ENCODE measurements at places on chromosomes 3 and 15.

GRCh38 chr3:81554388-81554787 is 207.1 kb downstream of the GBE1 start:
- DNase-seq = no peak

- no peak for DNase-seq
Measured at GRCh38 chr15:64619880-64620839, 155.2 kb downstream of the RBPMS2 start.

DNA sequence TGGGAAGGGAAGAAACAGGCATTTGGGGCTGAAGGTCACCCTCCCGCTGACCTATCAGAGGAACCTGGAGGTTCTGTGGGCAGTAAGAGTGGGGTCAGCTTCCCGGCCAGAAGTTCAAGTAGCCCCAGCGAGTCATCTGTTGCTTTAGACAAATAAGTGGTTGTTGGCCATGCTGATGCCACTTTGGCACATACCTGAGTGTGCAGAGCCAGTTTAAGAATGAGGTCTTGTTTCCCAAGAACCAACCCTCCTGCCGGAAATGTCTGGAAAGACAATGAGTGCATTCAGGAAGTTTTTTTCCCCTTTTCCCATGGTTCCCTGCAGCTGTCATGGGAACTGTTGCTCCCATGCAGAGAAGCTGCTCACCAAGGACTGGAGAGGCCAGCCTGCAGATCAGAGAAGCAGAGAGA is 166.7 kb downstream of the ZNF621 start:
- no peak for DNase-seq

DNA sequence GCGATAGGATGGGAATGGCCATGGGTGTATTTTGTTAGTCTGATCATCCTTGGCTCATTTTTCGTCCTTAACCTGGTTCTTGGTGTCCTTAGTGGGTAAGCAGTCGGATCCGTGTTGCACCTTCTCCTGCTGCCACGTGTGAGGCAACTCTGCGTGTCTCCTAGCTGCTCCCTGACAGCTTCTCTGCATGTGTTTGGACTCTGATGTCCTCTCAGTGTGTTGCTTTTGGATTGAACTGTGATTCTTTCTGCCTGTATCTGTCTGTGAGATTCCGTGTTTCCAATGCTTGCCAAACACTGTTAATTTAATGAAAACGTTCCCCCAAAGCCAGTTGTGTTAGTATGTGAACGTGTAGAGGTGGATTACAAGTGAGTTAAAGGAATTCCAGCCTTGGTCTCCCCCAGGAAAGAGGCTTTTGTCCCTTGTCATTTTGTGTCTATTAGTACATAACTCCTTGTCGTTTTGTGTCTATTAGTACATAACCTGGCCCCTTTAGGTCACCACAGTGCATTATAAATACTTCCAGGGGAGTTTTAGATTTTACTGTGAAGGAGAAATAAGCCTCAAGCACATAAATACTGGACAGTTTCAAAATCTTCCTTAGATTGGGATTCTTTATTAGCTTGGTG is 172.4 kb downstream of the CHDH start:
- DNase-seq = no peak

DNA sequence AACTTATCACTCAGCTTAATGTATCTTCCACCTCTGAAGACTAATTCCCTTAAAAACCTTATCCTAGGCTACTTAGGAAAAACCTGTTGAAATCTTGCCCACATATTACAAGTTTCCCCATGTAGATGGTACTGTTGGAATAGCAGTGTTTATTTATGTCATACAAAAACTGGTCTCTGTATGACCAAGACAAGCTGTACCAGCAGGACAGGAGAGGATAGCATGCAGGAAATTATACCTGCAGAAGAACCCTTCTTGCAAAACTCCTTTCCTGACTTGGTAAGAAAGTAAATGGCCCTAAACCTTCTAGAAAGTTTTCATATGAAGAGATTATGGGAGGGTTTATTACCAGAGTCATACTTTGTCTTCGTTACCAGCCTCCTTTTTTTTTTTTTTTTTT is 25.3 kb upstream of the RNF111 start:
- no peak for DNase-seq

DNA sequence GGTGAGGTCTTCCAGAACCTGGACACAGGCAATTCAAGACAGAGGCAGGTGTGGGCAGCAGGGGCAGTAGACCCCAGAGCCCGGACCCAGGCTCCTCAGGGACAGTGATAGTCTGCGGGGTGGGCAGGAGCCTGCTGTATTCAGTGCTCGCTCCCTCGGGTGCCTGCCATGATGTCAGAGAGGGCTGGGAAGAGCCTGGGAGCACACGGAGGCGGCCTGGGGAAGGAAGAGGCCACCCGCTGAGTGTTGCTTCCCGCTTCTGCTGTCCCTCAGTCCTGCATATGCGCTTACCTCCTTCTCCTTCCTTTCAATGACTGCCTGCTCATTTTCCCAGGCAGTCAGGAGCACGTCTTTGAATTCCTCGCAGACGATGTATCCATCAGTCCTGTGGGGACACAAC is 22.8 kb downstream of the TMEM43 start:
- DNase-seq = no peak

- no peak for DNase-seq
Measured at GRCh38 chr3:73018790-73019441, 22.3 kb downstream of the PPP4R2 start.

DNA sequence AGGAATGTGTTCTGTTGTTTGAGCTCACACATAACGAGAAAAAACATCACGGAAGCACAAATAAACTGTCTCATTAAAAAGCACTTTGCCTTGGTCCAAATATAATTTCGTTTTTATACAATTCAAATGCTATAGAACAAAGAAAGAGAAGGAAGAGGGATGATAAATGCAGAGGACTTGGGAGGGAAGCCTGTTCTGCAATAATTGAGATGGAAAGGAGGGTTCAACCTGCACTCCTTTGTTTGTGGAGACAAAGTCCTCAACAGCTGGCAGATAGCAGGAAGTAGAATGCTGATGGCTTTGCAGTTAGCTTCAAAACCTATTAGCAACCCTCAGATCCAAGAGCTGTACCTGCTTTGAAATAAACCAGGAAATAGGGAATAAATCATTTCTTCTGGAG is 1010.8 kb downstream of the FHIT start:
- no peak for DNase-seq

DNA sequence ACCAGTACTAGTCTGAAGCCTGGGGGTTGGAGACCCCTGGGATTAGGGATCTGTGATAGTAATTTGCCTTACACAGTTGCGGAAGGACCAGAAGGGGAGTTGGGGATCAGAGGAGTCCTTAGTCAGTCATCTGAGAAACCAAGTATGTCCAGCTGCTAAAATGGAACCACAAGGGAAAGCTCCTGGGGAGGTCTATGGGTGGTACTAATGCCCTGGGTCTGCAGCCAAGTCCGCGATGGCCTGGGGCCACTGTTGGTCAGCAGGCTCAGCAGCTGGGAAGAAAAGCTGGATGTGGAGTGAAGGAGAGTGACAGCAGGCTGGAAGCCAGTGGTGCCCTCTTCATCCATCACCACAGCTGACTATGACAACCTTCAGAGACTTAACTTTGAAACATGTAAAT is 2.2 kb upstream of the ANKDD1A start:
- DNase-seq = no peak

- DNase-seq = no peak
Measured at GRCh38 chr3:95627697-95628096, 1186.7 kb upstream of the EPHA6 start.

GRCh38 chr3:50525987-50526386 is 22.6 kb upstream of the CACNA2D2 start:
- DNase-seq = peak; percentile 82

DNA sequence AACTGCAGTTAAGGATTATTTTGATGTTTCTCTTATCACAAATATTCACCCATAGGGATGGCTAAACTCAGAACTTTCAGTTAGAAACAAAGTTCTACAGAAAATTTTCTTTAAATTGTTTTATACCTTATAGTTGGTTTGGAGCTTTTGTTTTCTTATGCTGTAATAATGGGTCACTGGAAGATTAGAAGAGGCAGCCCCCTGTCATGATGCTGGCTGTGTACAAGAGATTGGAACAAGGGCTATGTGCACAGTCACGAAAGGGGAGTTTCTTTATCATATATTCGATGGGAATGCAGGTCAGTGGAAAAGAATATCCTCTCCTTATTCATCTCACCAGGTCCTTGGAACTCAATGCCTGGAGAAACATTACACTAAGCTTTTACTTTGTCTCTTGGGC is 12.0 kb upstream of the CPA3 start:
- DNase-seq = no peak

DNA sequence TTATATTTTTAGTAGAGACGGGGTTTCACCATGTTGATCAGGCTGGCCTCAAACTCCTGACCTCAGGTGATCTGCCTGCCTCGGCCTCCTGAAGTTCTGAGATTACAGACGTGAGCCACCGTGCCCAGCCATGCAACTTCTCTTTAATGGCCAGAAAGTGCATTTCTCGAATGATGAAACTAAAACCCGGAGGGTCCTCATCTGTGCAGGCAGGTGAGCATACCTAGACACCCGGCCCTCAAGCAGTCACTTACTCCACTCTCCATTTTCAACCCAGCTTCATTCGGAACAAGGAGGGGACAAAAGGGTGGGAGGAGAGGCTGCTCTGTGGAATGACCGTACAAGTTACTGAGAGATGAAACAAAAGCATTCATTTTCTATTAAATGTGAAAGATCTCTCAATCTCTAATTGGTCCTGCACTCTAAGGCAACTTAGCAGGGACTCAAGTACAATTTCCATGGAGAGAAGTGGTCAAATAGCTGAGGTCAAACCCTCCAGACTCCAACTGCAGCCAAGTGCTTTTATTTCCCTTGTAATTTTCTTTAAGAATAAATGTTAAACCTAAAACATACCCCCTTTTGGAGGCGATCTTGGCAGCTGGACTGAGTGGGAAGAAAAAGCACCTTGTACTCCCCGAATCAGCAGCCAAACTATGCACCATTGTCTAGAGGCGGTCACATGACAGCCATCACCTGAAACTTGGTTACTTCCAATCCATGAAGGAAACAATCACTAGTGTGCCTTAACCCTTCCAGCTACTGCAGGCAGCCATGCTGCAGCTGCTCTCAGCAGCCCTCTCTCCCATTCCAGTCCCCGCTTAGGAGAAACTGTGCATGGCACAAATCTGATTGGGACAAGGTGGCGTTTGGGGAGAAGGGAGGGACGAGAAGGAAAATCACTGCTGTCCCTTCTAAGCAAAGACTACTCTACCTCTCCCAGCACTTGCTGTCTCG is 62.2 kb downstream of the VGLL4 start:
- DNase-seq = no peak

DNA sequence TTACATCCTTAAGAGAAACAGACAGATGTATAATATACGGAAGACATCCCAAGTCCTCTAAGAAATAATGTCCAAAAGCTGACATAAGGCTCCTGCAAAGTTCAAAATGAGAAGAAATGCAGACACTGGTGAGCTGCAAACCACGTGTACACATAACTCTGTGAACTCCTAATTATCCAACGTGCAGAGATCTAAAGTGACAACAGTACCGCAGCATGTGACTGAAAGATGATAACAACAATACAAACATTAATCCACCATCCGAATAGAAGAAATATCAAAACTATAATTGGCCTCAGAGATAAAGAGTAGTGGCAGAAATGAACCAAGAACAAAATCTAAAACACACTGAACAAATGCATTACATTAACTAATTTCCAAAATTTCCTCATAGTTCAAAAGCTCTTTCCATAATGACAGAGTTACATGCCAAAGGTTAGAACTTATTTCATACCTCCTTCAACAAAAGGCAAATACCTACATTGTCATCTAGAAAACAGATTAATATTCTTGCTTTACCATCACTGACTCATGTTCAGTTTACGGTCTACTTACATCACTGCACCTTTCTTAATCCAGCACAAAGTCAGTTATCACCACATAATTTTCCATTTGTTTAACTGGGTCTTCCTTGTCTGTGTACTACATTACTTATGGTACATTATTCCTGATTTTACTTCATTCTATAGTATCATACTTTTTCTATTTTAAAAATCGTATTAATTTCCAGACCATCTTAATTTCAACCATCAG is 2.2 kb downstream of the PDCD10 start:
- DNase-seq = no peak

GRCh38 chr3:112496366-112497067 is 2.8 kb downstream of the BTLA start:
- no peak for DNase-seq

GRCh38 chr3:87260270-87260669 is 16.1 kb downstream of the POU1F1 start:
- DNase-seq = peak; percentile 58

GRCh38 chr15:64009798-64010261 is 36.5 kb downstream of the DAPK2 start:
- DNase-seq = no peak

DNA sequence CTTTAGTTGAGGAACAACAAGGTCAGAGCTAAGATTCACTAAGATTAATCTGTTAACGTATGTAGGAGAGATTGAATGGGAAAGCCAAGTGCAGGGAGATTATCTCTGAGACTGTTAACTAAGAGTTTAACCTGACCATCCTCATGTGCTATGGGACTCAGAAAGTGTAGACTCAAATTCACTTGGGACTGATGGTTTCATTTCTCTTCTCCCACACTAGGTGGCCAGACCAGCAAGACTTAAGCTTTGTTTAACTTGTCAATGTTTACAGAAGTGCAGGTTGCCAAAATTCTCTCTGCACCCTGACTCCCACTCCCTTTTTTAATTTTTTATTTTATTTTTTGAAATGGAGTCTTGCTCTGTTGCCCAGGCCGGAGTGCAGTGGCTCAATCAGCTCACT is 6.3 kb upstream of the HEXA start:
- DNase-seq = no peak
